ENCODE measurements at places on chromosomes 11 and 22.

DNA sequence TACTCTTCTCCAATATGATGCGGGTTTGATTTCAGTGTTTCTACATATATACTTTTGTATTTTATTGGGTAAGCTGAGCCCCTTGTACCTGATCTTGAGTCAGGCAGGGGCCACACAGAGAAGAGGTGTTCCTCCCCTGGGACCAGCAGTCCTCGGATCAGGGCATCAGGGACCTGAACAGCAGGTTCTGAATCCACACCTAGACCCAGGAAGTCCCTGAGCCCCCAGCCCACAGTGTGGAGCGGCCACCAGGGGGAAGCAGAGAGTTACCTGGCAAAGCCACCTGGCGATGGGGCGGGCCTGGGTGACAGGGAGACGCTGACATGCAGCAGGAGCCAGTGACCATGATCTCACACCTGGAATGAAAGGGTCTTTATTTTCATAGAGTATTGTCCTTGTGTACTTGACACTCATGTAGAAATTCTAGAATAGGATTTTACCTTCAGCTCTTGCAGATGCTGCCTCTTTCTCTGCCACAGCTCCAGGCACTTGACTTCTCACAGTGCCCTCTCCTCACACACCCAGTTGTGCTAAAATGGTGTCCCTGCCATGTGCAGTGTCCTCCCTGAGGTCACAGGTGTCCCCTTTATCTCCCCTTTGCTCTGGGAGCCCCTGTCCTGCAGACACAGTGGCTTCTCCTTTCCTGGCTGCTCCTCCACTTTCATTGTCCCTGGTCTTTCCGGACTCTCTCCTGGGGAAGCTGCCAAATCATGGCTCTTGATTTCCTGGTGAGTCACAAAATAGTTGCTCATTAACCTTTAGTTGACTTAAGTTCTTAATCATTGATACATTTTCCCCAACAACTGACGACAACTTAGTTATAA lies 48.5 kb downstream of the GGTLC2 start:
- DNase-seq = peak; percentile 80

GRCh38 chr11:72789493-72790131 lies 4.2 kb downstream of the STARD10 start:
- no peak for DNase-seq

GRCh38 chr11:60257956-60258722 lies 15.2 kb upstream of the MS4A4E start:
- DNase-seq = no peak

GRCh38 chr11:17496406-17496805 lies 19.8 kb upstream of the ABCC8 start:
- no peak for DNase-seq

DNA sequence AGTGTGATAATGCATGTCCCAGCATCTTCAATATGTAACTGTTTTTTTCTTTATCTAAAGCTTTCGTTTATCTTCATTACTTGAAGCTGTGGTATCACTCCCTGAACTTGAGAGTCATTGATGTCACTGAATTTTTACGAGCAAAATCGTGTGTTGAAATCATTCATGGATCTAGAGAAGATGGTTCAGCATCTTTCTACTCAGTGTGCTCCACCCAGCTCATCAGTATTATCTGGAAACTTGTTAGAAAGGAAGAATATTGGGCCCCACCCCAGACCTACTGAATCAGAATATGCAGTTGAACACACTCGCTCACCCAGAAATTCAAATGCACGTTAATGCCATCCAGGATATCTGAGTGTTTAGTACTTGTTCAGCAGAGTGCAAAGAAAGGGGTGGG lies 8.3 kb downstream of the CDON start:
- DNase-seq = no peak

- DNase-seq = peak; percentile 6
Measured at GRCh38 chr11:2450321-2451041, 5.7 kb downstream of the KCNQ1 start.

DNA sequence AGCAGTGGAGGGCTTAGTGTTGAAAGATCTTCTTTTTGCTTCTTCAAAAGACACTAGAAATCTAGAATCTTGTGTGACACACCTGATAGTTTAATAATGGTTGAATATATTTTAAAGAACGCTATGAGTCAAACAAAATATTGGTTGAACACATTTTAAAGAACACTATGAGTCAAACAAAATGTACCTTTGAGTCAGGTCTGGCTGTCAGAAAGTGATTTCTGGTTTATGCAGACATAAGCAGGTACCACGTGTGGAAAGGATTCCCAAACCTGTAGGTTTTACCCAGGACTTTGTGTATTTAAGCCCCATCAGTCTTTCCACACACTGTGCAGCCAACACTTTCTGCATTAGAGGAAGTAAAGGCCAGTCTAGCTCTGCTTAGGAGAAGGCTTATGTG lies 366.7 kb upstream of the TENM4 start:
- DNase-seq = no peak

GRCh38 chr22:47100646-47101200 lies 338.3 kb downstream of the TBC1D22A start:
- no peak for DNase-seq

DNA sequence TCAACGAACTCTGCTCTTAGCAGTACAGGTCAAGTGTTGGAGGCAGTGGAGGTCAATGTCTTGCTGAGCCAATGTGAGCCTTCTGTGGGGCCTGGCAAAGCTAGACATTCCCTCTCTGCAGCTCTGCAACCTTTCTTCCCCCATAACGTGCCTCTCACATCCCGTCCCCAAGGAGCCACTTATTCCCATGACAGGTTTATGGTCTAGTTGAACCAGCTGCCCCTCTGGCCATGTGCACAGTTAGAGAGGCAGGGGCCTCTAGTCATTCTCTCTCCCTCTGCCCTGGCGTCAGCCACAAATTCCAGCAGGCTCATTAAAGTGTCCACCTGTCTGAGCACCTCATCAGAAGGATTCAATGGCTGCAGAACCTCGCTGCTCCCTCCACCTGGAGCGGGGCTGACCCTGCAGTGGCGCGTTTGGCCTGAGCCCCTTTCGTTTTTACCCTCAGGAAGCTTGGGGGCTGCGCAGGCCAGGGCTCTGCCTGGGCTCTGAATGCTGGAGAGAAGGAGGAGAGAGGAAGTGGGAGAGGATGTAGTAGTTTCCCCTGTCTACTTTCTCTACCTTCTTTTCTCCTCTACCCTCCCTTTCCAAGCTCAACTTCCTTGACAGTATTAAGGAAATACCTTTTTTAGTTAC lies 302.1 kb upstream of the B3GAT1 start:
- no peak for DNase-seq

- no peak for DNase-seq
Measured at GRCh38 chr11:86675017-86675416, 2.6 kb upstream of the ME3 start.

DNA sequence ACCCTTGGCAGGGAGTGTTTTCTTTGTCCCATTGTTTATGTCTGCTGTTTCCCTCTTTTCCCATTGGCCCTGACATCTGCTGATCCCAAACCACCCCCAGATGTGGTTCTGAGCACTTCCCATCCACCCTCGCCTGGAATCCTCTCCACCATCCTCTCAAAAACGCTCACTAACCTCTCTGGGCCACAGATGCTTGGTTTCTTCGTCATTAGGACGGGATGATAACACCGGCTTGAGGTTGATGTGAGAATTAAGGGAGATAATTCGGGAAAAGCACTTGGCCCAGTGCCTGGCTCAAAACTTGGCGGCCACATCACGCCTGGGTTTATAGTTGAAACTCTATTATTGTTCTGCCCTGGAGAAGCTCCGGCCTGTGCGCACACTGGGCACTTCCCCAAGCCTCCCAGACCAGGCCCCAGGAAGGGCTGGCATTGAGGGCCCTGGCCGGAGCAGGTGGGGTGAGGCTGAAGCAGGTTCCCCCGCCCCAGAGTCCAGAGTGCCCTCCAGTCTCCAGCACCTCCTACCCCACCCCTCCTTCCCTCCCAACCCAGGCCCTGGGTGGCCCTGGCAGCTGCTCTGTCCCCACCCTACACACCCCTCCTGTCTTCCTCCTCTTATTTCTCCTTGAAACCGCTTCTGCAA lies 63.7 kb downstream of the CYTH4 start:
- DNase-seq = no peak

- DNase-seq = peak; percentile 88
Measured at GRCh38 chr22:36385491-36386350, 2.0 kb downstream of the MYH9 start.

GRCh38 chr11:59551659-59552521 lies 40.6 kb downstream of the OR4D9 start:
- peak; percentile 44 for DNase-seq

- no peak for DNase-seq
Measured at GRCh38 chr11:35238882-35239281, 99.9 kb downstream of the CD44 start.

GRCh38 chr11:5625281-5625680 lies 480 bp downstream of the TRIM34 start:
- DNase-seq = no peak

GRCh38 chr11:120217941-120218694 lies 7.3 kb downstream of the OAF start:
- no peak for DNase-seq

DNA sequence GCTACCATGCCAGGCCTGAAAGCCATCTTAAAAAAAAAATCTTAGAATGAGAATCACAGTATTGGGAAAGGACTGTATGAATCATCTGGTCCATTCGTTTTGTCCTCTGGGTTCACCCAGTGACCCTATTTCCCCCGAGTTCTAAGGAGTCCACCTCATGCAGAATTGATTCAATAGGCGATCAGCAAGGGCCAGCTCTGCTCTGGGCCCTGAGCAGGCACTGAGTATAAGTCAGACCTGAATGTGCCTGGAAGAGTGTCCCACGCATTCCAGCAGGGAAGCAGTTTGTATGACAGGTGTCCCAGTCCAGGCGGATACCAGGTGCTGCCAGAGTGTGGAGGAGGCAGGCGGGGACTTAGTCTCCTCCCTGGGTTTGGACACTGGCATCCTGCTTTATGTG lies 883 bp upstream of the HMOX1 start:
- DNase-seq = no peak

DNA sequence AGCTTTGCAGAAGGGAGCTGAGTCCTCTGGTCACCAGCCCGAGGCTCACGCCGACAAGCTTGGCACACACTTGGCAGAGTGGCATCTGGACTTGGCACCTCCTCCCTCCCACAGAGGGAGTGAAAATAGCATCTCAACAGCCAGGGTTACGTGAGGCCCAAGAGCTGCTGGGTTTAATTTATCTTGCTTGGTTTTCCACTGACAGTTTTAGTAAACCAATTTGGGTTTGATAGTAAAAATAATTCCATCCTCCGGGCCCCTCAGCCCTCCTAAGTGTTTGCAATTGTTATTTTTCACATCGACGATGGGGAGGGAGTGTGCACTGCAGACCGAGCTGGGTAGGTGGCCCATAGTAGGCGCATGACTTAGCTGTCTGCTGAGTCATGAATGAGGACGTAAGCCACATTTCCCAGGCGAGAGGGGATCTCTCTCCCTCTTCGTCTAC lies 107.6 kb upstream of the ASPHD2 start:
- DNase-seq = no peak

GRCh38 chr11:34613552-34614056 lies 7.3 kb upstream of the EHF start:
- DNase-seq = no peak

GRCh38 chr11:123775289-123775688 lies 21.0 kb upstream of the OR6X1 start:
- DNase-seq = no peak

DNA sequence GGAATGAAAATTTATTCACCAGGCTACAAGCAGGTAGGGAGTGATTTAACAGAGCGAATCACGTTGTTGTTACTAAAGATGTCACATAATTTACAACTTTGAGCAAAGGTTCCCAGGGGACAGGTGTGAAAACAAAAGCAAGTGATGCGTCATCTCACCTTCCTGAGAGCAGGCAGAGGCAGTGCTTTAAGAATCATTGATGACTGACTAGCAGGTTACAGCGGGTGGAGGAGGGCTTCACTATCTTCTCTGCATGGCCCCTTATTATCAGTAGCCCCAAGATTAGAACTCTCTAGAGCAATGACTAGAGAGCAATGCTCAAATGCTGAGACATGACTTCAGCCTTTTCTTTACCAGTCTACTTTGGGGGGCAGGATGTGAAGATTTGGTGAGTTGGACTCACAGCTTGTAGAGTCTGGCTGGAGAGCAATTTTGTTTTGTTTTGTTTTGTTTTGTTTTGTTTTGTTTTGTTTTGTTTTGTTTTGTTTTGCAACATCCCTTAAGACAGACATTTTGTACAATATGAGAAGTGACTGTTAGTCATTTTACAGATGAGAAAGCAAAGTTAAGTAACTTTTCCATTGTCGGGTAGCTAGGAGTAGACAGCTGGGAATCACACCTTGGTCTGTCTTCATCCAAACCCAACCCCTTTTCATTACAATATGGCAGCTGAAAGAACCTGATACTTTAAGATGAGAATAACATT lies 84.8 kb downstream of the SLC1A2 start:
- DNase-seq = no peak

DNA sequence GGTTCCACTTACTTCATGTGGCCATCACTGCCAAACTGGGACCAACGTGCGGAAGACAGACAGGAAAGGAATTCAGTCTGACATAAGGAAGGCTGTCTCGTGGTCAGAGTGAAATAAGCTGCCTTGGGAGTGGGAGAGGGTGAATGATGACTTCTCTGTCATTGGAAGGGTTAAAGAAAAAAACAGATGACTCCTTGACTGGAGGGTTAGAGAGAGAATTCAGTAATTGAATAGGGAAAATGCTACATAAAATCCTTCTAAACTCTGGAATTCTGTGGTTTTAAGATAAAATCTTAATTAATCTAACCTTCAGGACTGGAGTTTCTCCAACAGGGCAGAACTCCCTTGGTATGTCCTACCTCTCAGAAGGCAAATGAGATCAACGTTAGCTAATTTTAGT lies 33.8 kb downstream of the RAB30 start:
- DNase-seq = no peak

DNA sequence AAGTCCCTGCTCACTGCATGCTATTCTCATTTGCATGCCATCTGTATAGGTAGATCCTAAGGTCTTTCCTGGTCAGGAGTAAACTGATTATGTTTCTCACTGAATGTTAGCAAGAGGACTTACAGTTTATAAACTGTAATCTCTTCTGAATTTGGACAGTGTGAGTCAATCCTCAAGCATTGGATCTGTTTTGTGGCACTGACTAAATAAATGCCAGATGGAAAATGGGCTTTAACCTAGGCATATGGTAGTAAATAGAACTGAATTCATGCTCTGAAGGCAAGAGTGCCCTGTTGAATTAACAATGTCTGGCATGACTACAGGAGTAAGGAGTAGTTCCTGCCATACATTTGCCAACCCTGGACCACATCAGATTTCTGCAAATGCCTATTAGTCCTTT lies 11.4 kb downstream of the FAM181B start:
- DNase-seq = no peak

- no peak for DNase-seq
Measured at GRCh38 chr11:20090654-20091374, 69.5 kb downstream of the DBX1 start.
